ENCODE measurements at places on chromosomes 3 and 15.

DNA sequence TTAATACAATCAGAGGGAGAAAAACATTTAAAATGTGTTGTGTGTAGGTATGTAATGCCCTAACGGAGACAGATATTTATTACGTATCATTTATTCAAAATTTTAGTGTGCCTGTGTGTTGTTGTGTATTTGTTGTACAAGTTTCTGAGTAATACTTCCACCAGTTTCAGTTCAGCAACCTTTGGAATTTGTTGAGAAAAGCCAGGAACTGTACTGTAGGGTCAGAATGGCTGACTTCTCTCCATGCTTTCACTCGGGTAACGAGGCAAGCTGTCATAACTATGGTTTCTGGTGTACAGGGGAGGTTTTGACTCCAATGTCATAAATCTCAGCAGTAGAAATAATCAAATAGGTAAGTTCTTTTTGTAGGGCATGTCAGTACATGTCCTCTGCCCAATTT is 23.8 kb upstream of the CNTN6 start:
- no peak for DNase-seq

- DNase-seq: peak; percentile 66
These were observed 556 bp downstream of the CRYBG3 start for GRCh38 chr3:97822359-97822775.

DNA sequence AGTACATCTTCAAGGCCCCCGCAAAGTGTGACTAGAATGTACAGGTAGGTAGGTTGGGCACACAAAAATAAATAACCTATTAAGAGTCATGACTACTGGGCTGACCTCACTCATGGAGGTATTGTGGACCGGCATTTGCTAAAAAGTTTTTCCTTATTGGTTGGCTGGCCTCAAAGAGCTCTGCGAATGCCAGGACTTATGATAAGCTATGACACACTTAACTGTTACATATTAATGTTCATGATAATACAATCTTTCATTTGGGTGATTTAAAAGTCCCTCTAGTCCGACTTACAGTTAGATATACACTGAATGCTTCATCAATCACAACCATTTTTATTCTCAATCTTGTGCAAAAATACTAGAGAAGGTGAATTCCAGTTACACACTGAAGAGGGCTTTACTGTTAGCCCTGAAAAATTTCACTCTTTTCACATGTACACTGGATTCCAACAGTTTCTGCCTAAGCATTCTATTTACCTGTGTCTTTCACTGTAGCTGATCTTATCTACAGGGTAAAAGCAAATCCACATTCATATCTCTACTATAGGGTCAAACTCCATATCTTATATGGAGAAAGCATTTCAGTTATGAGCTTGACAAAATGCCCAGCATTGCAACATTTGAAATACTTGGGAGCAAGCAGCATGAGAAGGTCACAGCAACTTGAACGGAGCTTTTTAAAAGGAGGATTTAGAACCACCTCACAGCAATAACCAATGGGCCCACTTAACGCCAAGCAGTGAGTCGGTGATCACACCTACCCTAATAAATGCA is 329.1 kb downstream of the FOXP1 start:
- DNase-seq: no peak

- no peak for DNase-seq
These were observed 569.6 kb downstream of the NTRK3 start for GRCh38 chr15:87686841-87687522.

DNA sequence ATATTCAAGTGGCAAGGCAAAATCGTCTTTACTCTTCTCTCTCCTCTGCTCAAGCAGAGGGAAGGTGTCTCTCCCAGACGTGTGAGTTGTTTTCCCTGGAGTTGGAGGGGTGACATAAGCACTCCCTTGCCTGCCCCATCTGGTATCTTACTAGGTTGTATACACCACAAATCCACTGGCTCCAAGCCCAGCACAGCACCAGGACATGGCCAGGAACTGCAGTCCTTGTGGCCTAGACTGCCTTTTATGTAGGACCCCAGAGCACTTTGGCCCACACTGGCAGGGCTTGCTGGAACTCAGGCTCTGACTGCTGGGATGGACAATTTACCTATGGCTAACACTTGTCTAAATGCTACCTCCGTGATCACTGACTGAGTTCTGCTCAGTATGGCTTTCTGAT is 34.0 kb downstream of the DZIP3 start:
- DNase-seq: no peak

GRCh38 chr3:73401616-73402279 is 223.0 kb downstream of the PDZRN3 start:
- DNase-seq: no peak

GRCh38 chr15:58492661-58493397 is 61.0 kb downstream of the LIPC start:
- DNase-seq: no peak

DNA sequence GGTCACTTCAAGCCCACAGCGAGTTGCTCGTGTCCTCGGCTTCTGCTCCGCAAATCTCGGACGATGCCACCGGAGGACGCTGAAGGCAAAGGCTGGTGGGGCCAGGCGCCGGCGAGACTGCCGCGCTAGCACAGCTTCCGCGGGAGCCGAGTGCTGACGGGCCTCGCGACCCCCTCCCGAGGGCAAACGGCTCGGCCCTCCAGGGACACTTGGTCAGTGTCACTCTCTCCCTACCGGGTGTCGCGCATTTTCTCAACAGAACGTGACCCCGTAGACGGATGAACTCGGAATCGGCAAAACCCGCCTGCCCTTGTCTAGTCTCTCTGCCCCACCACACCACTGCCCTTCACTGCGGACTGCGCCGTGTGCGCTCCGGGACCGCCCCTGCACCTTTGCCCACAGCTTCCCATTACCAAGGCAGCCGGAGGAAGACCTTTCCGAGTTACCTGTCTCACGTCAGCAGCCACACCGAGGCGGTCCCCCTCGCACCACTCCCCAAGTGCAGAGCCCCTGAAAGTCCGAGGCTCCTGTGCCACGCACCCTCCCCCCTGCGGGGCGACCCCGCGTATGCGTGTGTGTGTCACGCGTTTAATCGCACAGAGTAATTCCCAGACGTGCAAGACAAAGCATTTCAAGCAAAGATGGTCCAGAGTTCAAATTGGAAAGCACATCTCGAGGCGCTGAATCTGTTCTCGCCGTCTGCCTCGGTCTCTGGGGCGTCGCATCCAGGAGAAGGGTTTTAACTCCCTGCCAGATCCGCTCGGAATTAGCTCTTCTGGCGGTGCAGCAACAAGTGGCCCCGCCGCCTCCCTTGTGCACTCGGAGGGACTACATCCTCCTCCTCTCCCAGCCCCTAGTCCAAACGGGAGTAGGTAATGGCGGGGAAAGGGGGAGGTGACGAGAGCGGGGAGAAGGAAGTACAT is 245.0 kb upstream of the TOPAZ1 start:
- DNase-seq: no peak

GRCh38 chr3:155553780-155554179 is 191.1 kb downstream of the PLCH1 start:
- no peak for DNase-seq

DNA sequence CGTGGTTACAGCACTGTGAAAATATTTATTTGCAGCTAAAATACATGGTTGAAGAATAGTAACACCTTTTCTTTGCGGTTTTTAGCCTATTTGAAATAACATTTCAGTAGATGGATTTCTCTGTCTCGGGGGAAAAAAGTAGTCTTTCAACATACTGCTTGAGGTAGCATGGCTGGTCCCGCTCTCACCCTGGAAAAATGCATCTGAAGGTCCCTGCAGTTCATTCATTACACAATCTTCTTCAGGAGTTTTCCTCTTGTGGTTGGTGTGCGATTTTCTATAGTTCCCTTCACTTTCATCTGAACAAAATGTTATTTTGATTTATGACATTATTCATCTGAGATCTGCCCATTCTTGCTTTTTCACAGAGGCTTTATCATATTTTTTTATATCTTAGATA is 75.9 kb downstream of the STRIT1 start:
- DNase-seq: no peak

GRCh38 chr3:58731673-58732072 is 65.1 kb upstream of the FAM3D start:
- no peak for DNase-seq

- DNase-seq: no peak
These were observed 663.7 kb downstream of the AGBL1 start for GRCh38 chr15:86743283-86743903.

DNA sequence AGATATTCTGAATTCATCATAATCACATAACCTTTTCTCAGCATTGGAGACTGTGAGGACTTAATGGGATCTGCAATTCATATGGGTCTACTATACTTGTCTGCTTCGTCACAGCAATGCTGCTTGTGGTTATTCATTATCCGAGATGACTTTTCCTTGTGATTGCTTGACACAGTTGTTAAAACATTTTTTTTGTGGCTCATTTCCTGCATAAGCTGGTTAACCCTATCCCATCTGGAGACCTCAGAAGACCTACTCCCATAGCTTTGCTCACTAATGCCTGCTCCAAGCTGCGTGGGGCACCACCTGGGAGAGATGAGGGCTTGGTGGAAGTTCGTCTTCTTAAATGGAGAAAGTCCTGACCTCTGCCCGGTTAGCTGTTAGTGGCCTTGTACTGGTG is 360.8 kb downstream of the CHST2 start:
- DNase-seq: peak; percentile 6

DNA sequence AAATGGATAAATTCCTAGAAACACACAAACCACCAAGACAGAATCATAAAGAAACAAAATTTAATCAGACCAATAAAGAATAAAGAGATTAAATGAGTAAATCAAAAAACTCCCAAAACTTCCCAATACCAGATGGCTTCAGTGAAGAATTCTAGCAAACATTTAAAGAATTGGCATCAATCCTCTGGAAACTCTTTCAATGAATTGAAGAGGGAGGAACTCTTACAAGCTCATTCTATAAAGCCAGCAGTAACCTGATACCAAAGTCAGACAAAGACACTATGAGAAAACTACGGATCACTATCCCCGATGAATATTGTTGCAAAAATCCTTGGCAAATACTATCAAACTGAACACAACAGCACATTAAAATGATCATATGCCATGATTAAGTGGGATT is 81.9 kb upstream of the SLCO2A1 start:
- peak; percentile 19 for DNase-seq

- DNase-seq: no peak
These were observed 11.9 kb downstream of the CX3CR1 start for GRCh38 chr3:39267631-39268548.

- no peak for DNase-seq
These were observed 1337.1 kb downstream of the ROBO1 start for GRCh38 chr3:78430741-78431140.

- DNase-seq: no peak
These were observed 867.4 kb downstream of the ROBO1 start for GRCh38 chr3:78900426-78900825.

GRCh38 chr3:97871186-97871585 is 49.4 kb downstream of the CRYBG3 start:
- DNase-seq: peak; percentile 19

- DNase-seq: peak; percentile 67
These were observed 36.4 kb downstream of the FAM3D start for GRCh38 chr3:58630076-58630709.

DNA sequence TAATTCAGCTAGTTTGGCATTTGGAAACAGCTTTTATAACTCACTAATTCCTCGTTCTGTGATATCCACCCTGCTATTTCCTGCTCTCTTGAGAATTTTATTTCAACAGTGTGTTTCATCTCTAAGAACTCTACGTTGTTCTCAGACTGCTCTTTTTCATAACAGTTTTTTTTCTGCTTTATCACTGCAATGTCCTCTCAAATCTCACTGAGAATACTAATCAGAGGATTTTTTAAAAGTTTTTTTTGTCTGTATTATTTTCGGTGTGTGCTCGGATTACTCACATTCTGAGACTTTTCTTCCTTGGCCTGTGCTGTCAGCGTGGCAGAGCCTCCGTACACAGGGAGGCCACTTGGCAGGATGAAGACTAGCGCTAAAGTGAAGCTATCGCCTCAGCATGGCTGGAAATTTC is 59.4 kb upstream of the NEO1 start:
- no peak for DNase-seq

- no peak for DNase-seq
These were observed 5.5 kb upstream of the ATP2B2 start for GRCh38 chr3:10510743-10511432.

- DNase-seq: no peak
These were observed 23.8 kb downstream of the TNIK start for GRCh38 chr3:171436380-171436779.

- no peak for DNase-seq
These were observed 69.0 kb downstream of the TIGIT start for GRCh38 chr3:114362815-114363214.

DNA sequence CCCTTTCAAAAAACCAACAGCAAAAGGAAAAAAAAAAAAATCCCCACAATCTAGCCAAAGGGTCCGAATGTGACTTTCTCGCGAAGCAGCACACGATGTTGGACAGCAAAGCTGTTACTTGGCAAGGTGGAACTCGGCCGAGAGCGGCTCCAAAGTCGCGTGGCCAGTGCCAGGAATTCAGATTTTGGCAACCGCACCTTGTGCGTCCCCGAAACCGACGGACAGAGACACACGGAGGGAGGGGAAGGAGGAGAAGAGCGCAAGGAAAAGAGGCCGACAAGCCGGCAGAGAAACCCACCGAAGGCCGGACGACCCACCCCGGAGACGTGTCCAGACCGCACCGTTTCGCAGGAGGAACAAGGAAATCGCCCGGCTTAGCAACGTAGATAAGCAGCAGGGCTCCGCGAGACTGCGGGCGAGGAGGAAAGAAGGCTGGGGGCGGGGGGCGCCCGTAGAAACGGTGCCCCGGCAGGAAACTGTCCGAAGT is 517.3 kb downstream of the MECOM start:
- peak; percentile 52 for DNase-seq

DNA sequence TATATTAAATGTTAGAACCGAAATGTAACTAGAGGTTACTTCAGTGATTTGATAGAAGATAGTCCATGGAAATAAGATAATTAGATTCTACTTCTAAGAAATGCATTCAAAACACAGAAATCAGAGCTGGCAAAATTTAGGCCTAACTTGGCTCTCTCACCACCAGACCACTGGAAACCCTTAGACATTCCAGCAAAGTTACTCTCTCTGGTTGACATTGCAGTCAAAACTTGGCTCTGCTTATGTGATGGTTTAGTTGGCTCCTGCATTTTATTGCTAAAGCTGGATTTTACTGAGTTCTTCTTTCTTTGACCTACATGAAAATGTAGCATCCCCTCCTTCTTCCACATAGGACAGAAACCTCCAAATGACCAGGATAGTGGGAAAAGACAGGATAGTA is 35.4 kb upstream of the CBLB start:
- DNase-seq: no peak

All from hindlimb muscle (tissue), 1 donor.